ENCODE measurements at places on chromosomes 12 and 14.

DNA sequence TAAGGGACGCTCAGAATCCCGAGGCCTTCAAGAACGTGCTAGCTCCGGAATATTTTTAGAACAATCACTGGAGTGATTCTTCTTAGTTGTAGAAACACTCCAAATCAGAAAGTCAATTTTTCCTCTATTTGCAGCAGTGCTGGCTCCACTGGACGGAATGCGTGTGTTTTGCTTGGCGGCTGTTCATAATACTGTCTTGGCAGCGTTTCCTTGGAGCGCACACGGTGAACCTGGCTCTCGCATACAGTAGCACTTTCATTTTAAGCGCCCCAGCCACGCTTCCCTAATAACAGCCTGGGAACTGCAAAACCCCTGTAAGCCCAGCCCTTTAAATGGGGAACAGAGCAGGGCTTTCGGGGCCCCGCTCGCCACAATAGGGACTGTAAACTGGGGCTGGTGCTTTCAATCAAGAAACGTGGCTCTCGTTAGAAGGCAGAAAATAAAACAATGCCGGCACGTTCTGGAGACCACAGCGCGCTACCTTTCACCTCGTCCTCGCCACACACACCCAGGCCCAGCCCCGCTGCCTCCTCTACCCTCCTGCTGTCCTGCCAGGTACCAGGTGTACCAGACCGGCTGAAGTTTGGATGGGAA lies 79.9 kb downstream of the BCL11B start:
- H3K36me3 ChIP-seq = no peaks in the 10 kb centered on the region
- no peaks in the 10 kb centered on the region for H3K27me3 ChIP-seq

- H3K4me3 ChIP-seq = peak overlapping the region; percentile 37
- H3K4me1 ChIP-seq = peaks cover 23% of the 10 kb centered on the region
- peak; percentile 53 for DNase-seq
- H3K27ac ChIP-seq = peak overlapping the region; percentile 60
- no peaks in the 10 kb centered on the region for H3K36me3 ChIP-seq
Measured at GRCh38 chr12:124609041-124609989, 41.9 kb upstream of the NCOR2 start.

DNA sequence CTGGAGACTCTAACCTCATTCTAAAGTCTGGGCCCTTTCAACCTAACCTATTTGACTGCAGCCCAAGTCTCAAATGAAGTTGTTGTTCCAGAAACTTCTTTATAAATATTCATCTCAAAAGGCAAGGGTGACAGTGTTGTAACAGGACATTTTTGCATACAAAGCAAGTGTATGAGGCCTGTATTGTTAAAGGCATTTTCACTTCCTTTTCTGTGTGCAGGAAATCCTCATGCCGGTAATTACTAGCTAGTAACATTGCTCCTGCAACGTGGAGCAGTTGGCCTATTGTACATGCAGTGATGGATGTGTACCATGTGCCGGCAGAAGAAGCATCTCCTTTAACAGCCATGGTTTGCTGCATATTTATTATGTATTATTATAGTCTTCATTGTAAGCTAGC lies 156.5 kb upstream of the RMST start:
- no peaks in the 10 kb centered on the region for H3K27me3 ChIP-seq
- H3K36me3 ChIP-seq = no peaks in the 10 kb centered on the region
- H3K4me3 ChIP-seq = no peak overlapping the region
- DNase-seq = no peak

DNA sequence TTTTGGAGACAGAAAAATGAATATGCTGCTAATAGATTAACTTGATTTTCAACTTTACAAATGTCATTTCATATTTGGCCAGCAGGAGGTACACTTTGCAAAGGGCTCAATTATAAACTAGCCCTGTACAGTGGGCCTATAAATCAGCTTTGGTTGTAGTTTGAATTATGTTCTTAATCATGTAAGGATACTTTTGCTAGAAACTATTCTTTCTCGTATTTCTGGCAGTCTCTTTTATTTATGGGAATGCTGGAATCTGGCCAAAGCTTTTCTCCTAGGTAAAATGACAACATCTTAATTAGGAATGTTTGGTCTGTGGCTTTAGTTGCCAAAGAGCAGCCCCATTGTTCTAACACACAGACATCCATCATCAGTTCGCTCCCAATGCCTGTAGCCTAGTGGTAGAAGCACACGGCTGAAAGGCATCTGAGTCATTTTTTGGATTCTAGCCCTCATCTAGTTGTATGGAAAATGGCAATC lies 1322.3 kb upstream of the SEL1L start:
- no peaks in the 10 kb centered on the region for H3K27me3 ChIP-seq
- no peak overlapping the region for H3K4me3 ChIP-seq
- H3K4me1 ChIP-seq = no peaks in the 10 kb centered on the region
- no peaks in the 10 kb centered on the region for H3K36me3 ChIP-seq
- no peak for DNase-seq

GRCh38 chr12:9699269-9699897 lies 29.9 kb downstream of the CLEC2D start:
- no peaks in the 10 kb centered on the region for H3K4me1 ChIP-seq
- H3K27ac ChIP-seq = no peak overlapping the region
- no peak for DNase-seq

GRCh38 chr12:12540261-12541013 lies 22.2 kb downstream of the DUSP16 start:
- H3K4me3 ChIP-seq = no peak overlapping the region
- H3K36me3 ChIP-seq = no peaks in the 10 kb centered on the region
- H3K27me3 ChIP-seq = no peaks in the 10 kb centered on the region
- H3K27ac ChIP-seq = no peak overlapping the region
- no peaks in the 10 kb centered on the region for H3K4me1 ChIP-seq

GRCh38 chr14:23053426-23053825 lies 3.9 kb downstream of the CDH24 start:
- H3K4me3 ChIP-seq = no peak overlapping the region
- H3K27ac ChIP-seq = no peak overlapping the region
- no peak for DNase-seq
- H3K36me3 ChIP-seq = no peaks in the 10 kb centered on the region
- H3K27me3 ChIP-seq = no peaks in the 10 kb centered on the region

GRCh38 chr14:79971330-79971729 lies 240.0 kb downstream of the DIO2 start:
- no peaks in the 10 kb centered on the region for H3K27me3 ChIP-seq
- no peak overlapping the region for H3K4me3 ChIP-seq
- H3K36me3 ChIP-seq = no peaks in the 10 kb centered on the region
- H3K27ac ChIP-seq = no peak overlapping the region
- DNase-seq = no peak

DNA sequence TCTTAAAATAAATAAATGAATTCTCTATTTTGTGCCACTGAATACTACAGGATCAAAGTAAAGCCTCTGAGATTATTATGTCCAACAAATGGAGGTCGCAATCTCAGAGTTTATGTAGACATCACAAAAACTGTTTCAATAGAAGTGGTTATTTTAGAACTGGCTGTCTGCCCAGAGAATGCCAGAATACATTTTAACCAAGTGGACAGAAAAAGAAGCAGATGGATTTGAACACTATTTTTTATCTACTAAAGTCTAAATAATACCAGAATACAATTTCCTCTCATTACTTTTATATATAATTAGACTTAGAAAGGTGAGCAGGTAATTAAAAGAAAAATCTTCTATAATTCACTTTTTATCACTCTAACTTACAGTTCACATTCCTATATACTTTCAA lies 118.3 kb downstream of the MED13L start:
- H3K4me3 ChIP-seq = no peak overlapping the region
- DNase-seq = no peak
- H3K27me3 ChIP-seq = no peaks in the 10 kb centered on the region
- no peak overlapping the region for H3K27ac ChIP-seq
- peaks cover 30% of the 10 kb centered on the region for H3K4me1 ChIP-seq

GRCh38 chr12:2229661-2230539 lies 177.1 kb downstream of the CACNA1C start:
- no peaks in the 10 kb centered on the region for H3K36me3 ChIP-seq
- no peak overlapping the region for H3K27ac ChIP-seq
- DNase-seq = no peak
- no peak overlapping the region for H3K4me3 ChIP-seq

- H3K4me3 ChIP-seq = no peak overlapping the region
- no peak for DNase-seq
- H3K27ac ChIP-seq = no peak overlapping the region
Measured at GRCh38 chr12:41234692-41235091, 46.6 kb downstream of the PDZRN4 start.

DNA sequence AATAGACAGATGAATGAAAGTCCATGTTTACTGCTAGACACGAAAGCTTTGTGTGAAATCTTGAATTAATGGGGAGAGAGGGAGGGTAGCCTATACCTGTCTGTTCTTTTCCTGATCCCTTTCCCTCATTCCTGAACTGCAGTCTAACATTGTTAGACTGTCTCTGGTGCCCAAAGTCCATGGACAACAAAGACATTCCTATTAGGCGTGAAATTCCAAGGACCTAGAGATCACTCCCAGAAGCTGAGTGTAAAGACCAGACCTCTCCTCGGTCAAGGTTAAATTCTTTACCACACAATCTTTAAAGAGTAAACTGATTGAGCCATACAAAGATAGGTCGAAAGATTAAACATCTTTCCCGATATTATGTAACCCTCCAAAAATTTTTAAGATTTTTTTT lies 270.7 kb upstream of the GARIN2 start:
- no peaks in the 10 kb centered on the region for H3K27me3 ChIP-seq
- DNase-seq = no peak
- no peak overlapping the region for H3K27ac ChIP-seq

DNA sequence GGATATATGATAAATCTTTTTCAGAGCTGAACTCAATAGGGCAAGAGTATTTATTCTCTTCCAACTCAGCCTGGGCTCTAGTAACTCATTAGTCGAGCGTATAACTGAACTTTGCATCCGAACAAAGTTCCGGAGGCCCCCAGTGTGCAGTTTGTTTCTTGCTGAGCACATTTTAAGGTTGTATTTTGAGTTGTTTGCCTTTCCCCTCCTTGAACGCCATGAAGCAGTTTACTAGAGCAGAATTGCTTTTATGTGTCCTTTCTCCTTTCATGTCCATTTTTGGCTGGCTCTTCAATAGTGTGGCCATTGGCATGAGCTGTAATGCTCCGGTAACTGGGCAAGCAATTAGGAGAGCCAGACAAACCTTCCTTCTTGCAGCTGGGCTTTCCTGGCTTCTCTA lies 105.3 kb downstream of the WIF1 start:
- no peak overlapping the region for H3K4me3 ChIP-seq
- no peak overlapping the region for H3K27ac ChIP-seq
- H3K36me3 ChIP-seq = no peaks in the 10 kb centered on the region
- H3K27me3 ChIP-seq = no peaks in the 10 kb centered on the region
- DNase-seq = no peak
- H3K4me1 ChIP-seq = no peaks in the 10 kb centered on the region

DNA sequence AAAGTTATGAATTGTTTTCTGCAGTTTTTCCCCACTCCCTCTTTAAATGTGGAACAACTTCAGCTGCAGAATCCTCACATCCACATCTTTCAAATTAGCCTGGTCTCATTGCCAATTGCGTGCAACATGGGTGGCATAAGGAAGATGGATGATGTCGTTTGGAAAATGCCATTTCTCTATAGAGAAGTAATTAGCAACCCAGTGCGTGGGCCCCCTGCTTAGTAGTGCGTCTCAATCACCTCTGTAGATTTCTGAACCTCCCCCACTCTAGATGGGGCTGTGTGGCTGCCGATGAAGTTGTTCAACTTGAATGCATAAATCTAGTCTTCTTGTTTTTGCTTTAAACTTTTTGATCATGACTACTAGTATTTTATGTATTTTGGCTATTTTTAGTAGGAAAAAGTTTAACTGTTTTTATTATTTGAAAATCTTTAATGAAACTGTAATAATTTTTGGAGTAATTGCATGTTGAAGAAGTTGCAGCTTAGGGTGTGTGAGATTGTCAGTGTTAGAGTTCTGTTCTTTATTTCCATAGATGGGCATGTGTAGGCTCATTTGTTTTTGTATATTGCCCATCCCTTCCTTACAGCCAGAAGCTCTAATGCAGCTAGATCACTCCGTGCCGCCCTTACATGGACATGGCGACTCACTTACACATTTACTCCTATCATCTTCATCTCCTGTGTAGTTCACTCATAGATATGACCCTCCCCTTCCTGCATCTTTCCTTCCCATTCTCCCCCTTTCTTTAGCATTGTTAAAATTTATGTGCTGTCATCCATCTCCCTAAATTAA lies 358.2 kb downstream of the DIO2 start:
- H3K27me3 ChIP-seq = no peaks in the 10 kb centered on the region
- no peaks in the 10 kb centered on the region for H3K36me3 ChIP-seq
- no peak for DNase-seq
- no peak overlapping the region for H3K4me3 ChIP-seq

- H3K4me3 ChIP-seq = no peak overlapping the region
- H3K4me1 ChIP-seq = peaks cover 5% of the 10 kb centered on the region
- DNase-seq = no peak
- H3K36me3 ChIP-seq = no peaks in the 10 kb centered on the region
- H3K27ac ChIP-seq = no peak overlapping the region
- no peaks in the 10 kb centered on the region for H3K27me3 ChIP-seq
Measured at GRCh38 chr12:116552773-116553373, 6.3 kb upstream of the MAP1LC3B2 start.

GRCh38 chr12:91009319-91009950 lies 4.7 kb upstream of the EPYC start:
- DNase-seq = no peak
- no peaks in the 10 kb centered on the region for H3K4me1 ChIP-seq
- H3K4me3 ChIP-seq = no peak overlapping the region
- H3K27me3 ChIP-seq = no peaks in the 10 kb centered on the region

- no peaks in the 10 kb centered on the region for H3K4me1 ChIP-seq
- no peak for DNase-seq
- H3K27ac ChIP-seq = no peak overlapping the region
- no peaks in the 10 kb centered on the region for H3K27me3 ChIP-seq
Measured at GRCh38 chr14:79540394-79540793, 670.9 kb downstream of the DIO2 start.

DNA sequence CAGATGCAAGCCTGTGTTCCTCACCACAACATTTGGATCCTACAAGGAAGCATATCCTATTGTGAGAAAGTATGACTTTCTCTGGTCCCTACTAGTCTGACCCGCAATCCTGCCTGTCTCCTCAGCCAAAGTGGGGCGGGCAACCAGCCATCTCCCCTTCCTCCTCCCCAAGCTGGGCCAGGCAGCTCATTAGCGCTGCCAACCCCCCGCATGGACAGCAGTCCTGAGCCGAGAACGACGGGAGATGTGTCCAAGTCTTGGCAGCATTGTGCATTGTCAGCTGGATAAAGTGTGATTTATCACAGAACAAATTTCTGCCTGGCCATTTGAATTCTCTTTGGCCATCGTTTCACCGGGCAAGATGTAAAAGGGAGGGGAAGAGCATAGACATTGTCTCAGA lies 139.4 kb downstream of the SLC15A4 start:
- no peak overlapping the region for H3K27ac ChIP-seq
- DNase-seq = no peak
- no peaks in the 10 kb centered on the region for H3K27me3 ChIP-seq
- no peak overlapping the region for H3K4me3 ChIP-seq

GRCh38 chr12:66725031-66725430 lies 46.2 kb upstream of the GRIP1 start:
- H3K4me1 ChIP-seq = no peaks in the 10 kb centered on the region
- no peak overlapping the region for H3K4me3 ChIP-seq
- no peak overlapping the region for H3K27ac ChIP-seq
- H3K27me3 ChIP-seq = no peaks in the 10 kb centered on the region
- no peaks in the 10 kb centered on the region for H3K36me3 ChIP-seq
